T-helper 17 cell (primary cell): ENCODE measurements at places on chromosomes 3 and 15. TPM values are rescaled to one million over a fixed set of nuclear protein-coding genes. Genes with fewer than 3 reads are reported as not detected.

GRCh38 chr3:55939287-55939686, 452.2 kb upstream of the WNT5A start:
- no peak for DNase-seq

- DNase-seq, result no peak
Measured at GRCh38 chr15:28963711-28964081, 77.9 kb downstream of the APBA2 start.

DNA sequence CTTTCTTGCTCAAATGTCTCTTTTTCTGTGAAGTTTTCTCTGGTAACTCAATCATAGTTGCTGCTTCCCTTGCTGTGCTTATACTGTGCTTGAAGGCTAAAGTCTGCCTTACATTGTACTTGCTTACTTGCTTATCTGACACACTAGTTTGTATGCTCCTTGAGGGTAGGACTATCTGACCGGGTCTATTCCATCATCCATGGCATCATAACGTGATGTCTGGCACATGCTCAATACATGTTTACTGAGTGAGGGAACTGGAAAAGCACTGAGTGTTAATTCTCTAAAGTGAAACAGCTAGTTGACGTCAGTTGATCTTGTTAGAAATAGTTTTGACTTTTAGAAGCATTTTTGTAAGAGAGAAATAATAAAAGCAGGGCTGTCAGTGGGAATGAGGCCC, 42.7 kb downstream of the MAP3K13 start:
- DNase-seq, result no peak

ATP2C1 gene
- 60.0 TPM for total RNA-seq

- no peak for DNase-seq
Measured at GRCh38 chr15:39581793-39582285, 960 bp downstream of the THBS1 start.

GALK2 gene
- 25.2 TPM for total RNA-seq

DNA sequence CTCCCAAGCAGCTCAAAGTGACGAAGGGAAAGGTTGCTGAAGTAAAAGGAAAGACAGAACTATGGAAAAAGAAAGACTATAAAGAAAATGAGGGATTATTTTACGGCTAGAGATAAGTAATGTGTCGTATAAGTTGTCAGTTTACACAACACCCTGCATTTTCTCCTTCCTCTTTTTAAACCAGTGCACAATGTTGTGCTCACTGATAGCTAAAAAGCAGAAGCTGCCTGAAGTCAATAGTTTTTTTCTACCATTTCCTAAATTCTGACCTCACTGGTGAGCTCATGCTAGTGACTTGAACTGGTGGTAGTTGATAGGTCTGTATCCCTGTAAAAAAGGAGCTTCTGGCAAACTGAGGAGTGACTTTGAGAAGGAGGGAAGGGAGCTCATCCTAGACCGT, 368.6 kb upstream of the GBE1 start:
- DNase-seq, result no peak

DNA sequence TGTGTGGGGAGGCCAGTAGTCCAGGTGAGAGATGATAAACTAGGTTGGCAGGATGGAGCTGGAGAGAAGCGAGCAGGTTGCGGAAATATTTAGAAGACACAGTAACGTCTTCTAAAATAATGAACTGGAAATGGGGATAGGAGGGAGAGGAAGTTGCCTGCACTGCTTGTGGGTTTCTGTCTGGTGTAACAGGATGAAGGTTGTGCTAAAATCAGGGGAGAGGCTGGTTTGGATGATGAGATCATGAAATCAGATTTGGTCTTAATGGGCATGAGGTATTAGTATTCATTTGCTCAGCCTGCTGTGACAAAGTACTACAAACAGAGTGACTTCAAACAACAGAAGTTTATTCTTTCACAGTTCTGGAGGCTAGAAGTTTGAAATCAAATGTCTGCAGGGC, 32.1 kb upstream of the TNFAIP8L3 start:
- DNase-seq, result no peak

GRCh38 chr3:195154111-195154791, 116.7 kb downstream of the XXYLT1 start:
- DNase-seq, result no peak

STRIT1 gene
- not detected for total RNA-seq

DNA sequence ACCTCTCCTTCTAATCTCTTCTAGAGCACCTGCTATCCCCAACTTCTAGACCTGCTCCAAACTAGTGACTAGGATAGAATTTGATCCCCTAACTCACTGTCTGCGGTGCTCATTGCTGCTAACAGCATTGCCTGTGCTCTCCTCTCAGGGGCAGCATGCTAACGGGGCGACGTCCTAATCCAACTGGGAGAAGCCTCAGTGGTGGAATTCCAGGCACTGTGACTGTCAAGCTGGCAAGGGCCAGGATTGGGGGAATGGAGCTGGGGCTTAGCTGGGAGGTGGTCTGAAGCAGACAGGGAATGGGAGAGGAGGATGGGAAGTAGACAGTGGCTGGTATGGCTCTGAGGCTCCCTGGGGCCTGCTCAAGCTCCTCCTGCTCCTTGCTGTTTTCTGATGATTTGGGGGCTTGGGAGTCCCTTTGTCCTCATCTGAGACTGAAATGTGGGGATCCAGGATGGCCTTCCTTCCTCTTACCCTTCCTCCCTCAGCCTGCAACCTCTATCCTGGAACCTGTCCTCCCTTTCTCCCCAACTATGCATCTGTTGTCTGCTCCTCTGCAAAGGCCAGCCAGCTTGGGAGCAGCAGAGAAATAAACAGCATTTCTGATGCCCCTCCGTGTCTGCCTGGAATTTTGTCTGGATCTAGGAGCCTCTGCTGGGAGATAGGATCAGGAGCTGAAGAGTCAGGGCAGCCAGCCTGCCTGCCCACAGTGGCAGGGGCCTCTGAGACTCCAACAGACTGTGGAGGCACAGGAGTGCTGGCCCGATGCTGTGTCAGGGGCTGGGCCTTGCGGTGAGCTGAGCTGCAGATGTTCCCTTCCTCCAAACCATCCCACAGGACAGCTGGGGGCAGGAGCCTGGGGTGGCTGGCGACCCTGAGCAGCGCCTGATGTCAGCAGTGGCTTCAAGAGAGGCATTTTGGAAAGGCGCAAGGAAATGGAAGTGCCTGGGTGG, 3.0 kb downstream of the ISLR start:
- no peak for DNase-seq

GRCh38 chr3:172343979-172344378, 104.3 kb downstream of the GHSR start:
- no peak for DNase-seq

BFSP2 gene
- total RNA-seq, result 1.5 TPM

GRCh38 chr3:149954812-149955211, 15.9 kb downstream of the PFN2 start:
- no peak for DNase-seq

EIF3J gene
- total RNA-seq, result 73.1 TPM
